ENCODE measurements at places on chromosomes 5 and 9. TPM values are rescaled to one million over a fixed set of nuclear protein-coding genes. Genes with fewer than 3 reads are reported as not detected.

OR1L1 gene
- total RNA-seq, result not detected

CCL27 gene
- not detected for total RNA-seq

DNA sequence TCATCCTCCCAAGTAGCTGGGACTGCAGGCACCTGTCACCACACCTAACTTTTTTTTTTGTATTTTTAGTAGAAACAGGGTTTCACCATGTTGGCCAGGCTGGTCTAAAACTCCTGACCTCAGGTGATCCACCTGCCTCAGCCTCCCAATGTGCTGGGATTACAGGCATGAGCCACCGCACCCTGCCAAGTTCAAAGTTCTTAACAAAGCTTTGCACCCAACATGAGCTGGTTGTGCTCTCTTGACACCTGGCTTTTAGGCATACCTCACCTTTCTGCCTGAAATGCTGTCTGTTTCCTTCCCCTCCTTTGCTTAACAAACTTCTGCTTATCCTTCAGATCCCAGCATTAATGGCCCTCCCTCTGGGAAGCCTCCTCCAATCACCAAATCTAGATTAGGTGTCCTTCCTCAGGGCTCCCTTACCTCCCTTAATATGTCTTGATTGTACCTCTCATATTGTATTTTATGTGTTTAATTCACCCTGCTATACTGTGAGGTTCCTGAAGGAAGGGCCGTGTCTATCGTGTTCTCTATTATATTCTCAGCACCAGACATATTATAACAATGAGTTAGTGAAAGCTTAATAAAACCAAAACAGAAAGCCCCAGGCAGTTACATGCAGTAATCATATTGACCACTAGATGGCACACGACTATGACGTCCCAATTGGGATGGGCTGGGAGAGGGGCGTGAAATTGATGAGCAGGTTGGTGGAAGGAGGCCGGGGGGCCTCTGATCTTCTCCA is 62.9 kb upstream of the PPARGC1B start:
- H3K27ac ChIP-seq, result no peak overlapping the region
- H3K4me1 ChIP-seq, result no peaks in the 10 kb centered on the region
- DNase-seq, result no peak
- no peaks in the 10 kb centered on the region for H3K36me3 ChIP-seq
- no peak overlapping the region for H3K4me3 ChIP-seq
- H3K27me3 ChIP-seq, result no peaks in the 10 kb centered on the region

MSMP gene
- total RNA-seq, result not detected

- no peak overlapping the region for H3K27ac ChIP-seq
- no peak for DNase-seq
- H3K36me3 ChIP-seq, result no peaks in the 10 kb centered on the region
- H3K4me3 ChIP-seq, result no peak overlapping the region
Measured at GRCh38 chr9:73213300-73213699, 61.6 kb downstream of the ANXA1 start.

Data from uterus (tissue), 4 donors.